ENCODE measurements at places on chromosomes 5 and 9. TPM values are rescaled to one million over a fixed set of nuclear protein-coding genes. Genes with fewer than 3 reads are reported as not detected.

Gene SLC6A3
- total RNA-seq, result 0.15 TPM

GRCh38 chr5:44294516-44294915, 94.7 kb downstream of the FGF10 start:
- H3K4me3 ChIP-seq, result no peak overlapping the region
- no peaks in the 10 kb centered on the region for H3K27me3 ChIP-seq
- no peak overlapping the region for H3K27ac ChIP-seq

GRCh38 chr5:164475339-164475977, 970.0 kb downstream of the MAT2B start:
- DNase-seq, result no peak
- H3K4me1 ChIP-seq, result no peaks in the 10 kb centered on the region
- no peaks in the 10 kb centered on the region for H3K36me3 ChIP-seq
- H3K4me3 ChIP-seq, result no peak overlapping the region
- H3K27ac ChIP-seq, result no peak overlapping the region

DNA sequence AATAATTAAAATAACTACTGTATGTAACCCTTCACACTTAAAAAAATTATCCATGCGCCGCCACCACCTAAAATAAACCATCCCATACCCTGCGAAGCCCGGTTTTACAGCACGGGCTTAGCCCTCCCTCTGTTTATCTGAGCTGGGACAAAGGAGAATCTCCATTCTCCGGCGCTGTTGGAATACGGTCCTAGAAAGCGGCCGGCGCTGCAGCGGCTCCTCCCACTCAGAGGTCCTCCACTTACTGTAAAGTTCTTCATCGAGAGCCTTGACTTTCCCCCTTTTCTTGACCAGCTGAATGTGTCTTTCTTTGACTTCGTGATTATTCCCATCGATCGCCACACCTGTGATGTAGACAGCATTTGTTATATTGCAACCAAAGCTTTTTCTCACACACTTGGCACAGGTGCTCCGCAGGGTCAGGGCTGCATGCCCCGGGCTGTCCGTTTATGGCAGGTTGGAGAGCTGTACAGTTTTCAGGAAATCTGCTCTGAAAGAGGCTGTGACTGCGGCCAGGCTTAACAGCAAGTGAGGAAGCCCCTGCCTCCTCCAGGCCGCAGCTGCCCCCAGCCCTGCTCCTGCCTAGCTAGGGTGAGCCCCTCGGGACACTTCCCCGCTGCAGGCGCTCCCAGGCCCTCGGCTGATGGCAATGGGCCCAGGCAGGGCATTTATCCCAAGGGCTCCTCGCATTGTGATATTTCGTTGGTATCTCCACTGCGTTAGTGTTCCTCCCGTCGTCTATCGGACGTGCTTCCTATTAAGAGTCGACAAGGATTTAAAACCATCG, 16.7 kb downstream of the GFPT2 start:
- H3K27ac ChIP-seq, result no peak overlapping the region
- H3K36me3 ChIP-seq, result no peaks in the 10 kb centered on the region
- H3K4me1 ChIP-seq, result no peaks in the 10 kb centered on the region
- DNase-seq, result no peak

DNA sequence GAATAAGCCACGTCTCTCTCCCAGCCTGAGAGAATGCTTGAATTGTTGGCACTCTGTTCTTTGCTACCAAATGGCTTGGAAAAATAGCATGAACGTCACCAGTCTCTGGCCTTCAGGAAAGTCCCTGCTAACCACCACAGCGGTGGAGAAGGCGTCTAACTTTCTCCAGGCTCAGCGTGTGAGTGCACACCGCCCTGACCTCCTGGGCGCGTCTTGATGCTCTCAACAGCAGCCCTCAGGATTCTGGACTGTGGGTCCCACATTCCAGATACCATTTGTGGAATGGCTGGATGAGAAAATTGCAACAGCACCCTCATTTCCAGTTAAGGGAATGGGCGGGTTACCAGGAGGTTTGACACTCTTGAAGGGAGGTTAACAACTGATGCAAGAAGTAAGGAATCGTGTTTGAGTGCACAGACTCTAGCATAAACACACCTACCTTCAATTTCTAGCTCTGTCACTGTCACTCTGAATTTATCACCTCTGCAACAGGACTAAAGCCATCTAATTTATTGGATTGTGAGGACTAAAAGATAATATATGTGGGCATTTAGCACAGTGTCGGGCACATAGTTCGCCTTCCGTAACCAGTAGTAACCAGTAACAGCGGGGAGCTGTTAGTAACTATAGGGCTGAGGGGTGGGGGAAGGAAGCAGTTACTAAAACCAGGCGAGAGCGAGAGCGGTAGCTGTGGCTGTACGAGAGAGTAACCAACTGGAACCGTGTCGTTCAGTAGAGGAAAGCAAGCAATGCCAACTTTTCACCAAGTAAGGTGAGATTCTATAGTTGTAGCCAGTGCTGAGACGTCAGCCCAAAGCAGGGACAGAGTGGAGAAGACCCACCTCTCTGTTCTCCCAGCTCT, 807 bp upstream of the PLGRKT start:
- H3K36me3 ChIP-seq, result no peaks in the 10 kb centered on the region
- peak overlapping the region; percentile 61 for H3K4me3 ChIP-seq
- peaks cover 3% of the 10 kb centered on the region for H3K4me1 ChIP-seq
- peak overlapping the region; percentile 87 for H3K27ac ChIP-seq

Gene RGS7BP
- total RNA-seq, result under 0.01 TPM

DNA sequence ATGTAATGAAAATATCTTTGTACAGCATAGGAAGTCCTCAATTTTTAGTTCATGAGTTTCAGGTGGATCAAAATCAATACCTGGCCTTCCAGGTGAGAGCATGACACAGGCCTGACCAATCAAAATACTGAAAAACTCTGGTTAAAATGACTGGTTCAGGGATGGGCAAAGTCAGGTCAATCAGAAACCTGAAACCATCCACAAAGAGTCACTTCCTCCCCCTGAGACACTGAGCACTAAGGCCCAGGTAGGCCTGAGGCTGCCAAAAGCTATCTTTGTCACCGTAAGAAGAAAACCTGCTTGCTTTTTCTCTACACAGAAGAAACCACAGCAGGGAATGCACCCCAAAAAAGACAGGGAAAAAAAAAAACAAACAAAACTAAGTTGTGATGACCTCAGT, 444.8 kb downstream of the TLR4 start:
- no peak overlapping the region for H3K4me3 ChIP-seq
- H3K27ac ChIP-seq, result no peak overlapping the region
- no peaks in the 10 kb centered on the region for H3K36me3 ChIP-seq
- no peak for DNase-seq
- no peaks in the 10 kb centered on the region for H3K27me3 ChIP-seq

DNA sequence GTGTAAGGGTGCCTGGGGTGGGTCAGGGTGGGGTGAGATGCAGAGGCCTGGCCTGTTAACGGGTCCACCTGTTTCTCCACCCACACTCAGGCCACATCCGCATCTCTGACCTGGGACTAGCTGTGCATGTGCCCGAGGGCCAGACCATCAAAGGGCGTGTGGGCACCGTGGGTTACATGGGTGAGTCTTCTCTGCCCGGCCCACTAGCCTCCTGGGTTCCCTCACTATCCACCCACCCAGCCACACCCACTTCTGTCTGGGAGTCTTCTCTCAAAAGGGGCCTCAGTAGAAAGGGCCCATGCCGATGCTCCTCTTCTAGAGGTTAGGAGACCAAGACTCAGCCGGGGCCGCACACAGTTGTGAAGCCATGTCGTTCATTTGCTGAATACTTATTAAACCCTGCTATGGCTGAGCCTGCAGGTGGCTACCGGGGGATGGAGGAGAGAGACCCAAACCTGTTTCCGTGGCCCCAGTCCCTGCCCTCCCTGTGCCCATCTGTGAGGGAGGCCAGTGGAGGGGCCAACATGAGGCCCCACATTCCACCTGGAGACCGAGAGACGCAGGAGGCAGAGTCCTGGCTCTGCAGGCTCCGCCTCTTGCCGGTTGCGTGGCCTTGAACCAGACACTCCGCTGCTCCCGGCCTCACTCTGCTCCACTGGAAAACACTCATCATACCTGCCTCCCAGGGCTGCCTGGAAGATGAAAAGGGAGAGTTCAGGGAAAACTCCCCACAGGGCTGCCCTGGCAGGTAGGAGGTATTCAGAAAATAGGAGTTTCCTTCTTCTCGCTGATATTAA, 8.7 kb downstream of the GRK6 start:
- H3K27me3 ChIP-seq, result no peaks in the 10 kb centered on the region
- no peak overlapping the region for H3K27ac ChIP-seq
- DNase-seq, result no peak
- H3K4me1 ChIP-seq, result peaks cover 5% of the 10 kb centered on the region

GRCh38 chr5:155575861-155576260, 562.3 kb downstream of the KIF4B start:
- H3K36me3 ChIP-seq, result no peaks in the 10 kb centered on the region
- DNase-seq, result no peak
- no peak overlapping the region for H3K27ac ChIP-seq
- H3K27me3 ChIP-seq, result no peaks in the 10 kb centered on the region
- H3K4me1 ChIP-seq, result no peaks in the 10 kb centered on the region

DNA sequence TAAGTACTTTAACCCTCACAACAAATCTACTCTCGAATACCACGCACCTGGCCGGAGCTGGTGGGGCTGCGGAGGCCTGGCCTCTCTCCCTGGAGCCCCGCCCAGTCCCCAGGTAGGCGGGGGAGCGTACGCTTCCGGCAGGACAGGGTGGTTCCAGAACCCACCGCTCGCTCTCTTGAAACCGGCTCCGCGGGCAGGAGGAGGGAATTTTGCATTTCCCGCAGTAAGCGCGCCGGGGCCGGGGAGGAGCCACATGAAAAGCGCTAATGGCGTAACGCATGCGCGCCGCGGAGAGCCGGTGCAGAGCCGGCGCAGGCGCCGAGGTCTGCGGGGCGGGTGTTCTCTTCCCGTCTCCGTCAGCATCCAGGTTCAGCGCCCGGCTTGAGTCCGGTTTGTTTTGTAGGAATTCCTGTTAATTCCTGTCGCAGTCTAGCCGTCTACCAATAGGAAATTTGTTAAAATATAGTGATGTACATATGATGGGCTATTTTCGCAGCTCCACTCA, 20.8 kb downstream of the CAVIN4 start:
- no peaks in the 10 kb centered on the region for H3K27me3 ChIP-seq
- no peaks in the 10 kb centered on the region for H3K36me3 ChIP-seq
- H3K27ac ChIP-seq, result peak overlapping the region; percentile 21
- H3K4me1 ChIP-seq, result no peaks in the 10 kb centered on the region
- H3K4me3 ChIP-seq, result peak overlapping the region; percentile 37

DNA sequence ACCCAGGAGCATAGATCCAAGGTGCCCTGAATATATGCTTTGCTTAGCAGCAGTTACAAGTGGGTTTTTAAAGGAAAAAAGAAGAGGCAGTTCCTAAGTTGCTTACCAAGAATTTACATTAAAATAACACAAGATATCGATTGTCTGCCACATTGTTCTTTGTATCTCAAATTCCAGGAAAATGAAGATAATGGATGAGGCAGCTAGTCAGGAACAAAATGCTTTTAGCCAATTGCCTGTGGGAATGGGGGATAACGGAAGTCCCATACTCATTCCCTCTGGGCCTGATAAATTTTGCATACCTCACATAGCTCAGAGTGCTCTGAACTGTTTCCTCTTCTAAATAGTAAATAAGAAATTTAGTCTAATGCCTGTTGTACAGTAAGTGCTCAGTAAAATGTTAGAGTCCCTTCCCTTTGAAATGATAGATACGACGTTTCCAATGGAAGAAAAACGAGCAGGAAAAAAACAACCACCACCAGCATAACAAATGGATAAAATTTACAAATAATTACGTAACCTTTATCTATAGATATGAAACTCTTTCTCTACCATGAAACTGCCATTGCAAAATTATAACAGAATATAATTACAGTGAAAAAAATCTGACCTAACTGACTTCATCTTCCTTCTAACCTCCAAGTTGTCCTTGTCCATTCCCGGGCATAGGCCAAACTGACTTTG, 35.5 kb upstream of the TENT2 start:
- H3K36me3 ChIP-seq, result no peaks in the 10 kb centered on the region
- DNase-seq, result no peak
- no peaks in the 10 kb centered on the region for H3K27me3 ChIP-seq
- no peak overlapping the region for H3K27ac ChIP-seq

DNA sequence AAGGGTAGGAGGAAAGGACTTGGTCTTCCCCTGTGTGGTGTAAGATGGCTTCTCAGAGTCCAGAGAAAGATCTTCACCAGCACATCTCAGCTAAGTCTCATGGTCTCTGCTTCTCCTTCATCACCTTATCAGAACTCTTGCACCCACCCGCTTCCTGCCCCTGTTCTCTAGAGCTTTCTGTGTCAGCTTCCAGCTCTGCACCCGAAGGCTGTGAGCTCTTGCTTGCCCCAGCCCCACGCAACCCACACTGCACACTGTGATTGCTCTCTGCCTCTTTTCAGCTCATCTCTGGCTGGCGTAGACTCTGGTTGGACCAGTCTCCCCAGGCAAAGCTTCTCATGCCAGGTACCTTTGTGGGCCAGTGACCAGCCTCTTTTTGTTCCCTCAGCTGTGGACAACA, 93.2 kb upstream of the RAPGEF1 start:
- DNase-seq, result no peak
- H3K4me1 ChIP-seq, result no peaks in the 10 kb centered on the region
- no peak overlapping the region for H3K4me3 ChIP-seq
- H3K36me3 ChIP-seq, result no peaks in the 10 kb centered on the region
- peaks cover 19% of the 10 kb centered on the region for H3K27me3 ChIP-seq

Gene FBP2
- total RNA-seq, result not detected

Gene PLEKHG4B
- 4.3 TPM for total RNA-seq

- no peaks in the 10 kb centered on the region for H3K27me3 ChIP-seq
- H3K36me3 ChIP-seq, result no peaks in the 10 kb centered on the region
- DNase-seq, result no peak
- no peak overlapping the region for H3K27ac ChIP-seq
Observed at GRCh38 chr9:94679587-94679986, 40.3 kb upstream of the FBP1 start.

GRCh38 chr9:116843863-116844620, 156.9 kb downstream of the TRIM32 start:
- peak; percentile 49 for DNase-seq
- no peaks in the 10 kb centered on the region for H3K36me3 ChIP-seq
- H3K27ac ChIP-seq, result peak overlapping the region; percentile 48
- no peaks in the 10 kb centered on the region for H3K4me1 ChIP-seq
- H3K27me3 ChIP-seq, result no peaks in the 10 kb centered on the region

Gene APC
- 65.1 TPM for total RNA-seq

Gene PPP3R2
- total RNA-seq, result not detected

- no peaks in the 10 kb centered on the region for H3K36me3 ChIP-seq
- H3K4me1 ChIP-seq, result no peaks in the 10 kb centered on the region
- H3K27ac ChIP-seq, result no peak overlapping the region
- no peak overlapping the region for H3K4me3 ChIP-seq
- no peaks in the 10 kb centered on the region for H3K27me3 ChIP-seq
Observed at GRCh38 chr5:61010467-61011454, 65.8 kb downstream of the NDUFAF2 start.

GRCh38 chr5:31581498-31582099, 49.5 kb downstream of the C5orf22 start:
- H3K27ac ChIP-seq, result no peak overlapping the region
- H3K27me3 ChIP-seq, result no peaks in the 10 kb centered on the region
- no peaks in the 10 kb centered on the region for H3K4me1 ChIP-seq
- H3K36me3 ChIP-seq, result no peaks in the 10 kb centered on the region
- DNase-seq, result no peak

Gene ADCY2
- total RNA-seq, result 4.9 TPM

Data from breast epithelium (tissue), 4 donors.